H7 (cell line): ENCODE measurements at places on chromosomes 7 and 10.
A peak's percentile ranks its signal among the peaks of the same experiment; 100 is the strongest.

DNA sequence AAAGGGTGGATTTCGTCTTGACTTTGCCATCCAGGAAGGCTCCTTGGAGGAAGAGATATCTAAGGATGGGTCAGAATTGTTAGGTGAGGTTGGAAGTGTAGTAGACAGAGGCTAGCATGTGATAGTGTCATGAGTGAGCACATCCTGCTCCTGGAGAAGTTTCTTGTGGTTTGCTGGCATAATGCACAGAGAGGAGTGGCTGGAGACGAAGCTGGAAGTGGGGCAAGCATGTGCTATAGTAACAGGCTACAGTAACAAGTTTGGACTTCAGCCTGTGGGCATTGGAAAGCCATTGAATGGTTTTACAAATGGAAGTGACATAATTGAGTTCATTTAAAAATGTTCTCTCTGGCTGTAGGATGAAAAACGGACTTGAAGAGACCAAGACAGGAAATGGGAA is 175.6 kb upstream of the VWC2 start:
- no peak for DNase-seq

GRCh38 chr7:12765431-12766100 is 78.1 kb downstream of the ARL4A start:
- DNase-seq, result no peak

DNA sequence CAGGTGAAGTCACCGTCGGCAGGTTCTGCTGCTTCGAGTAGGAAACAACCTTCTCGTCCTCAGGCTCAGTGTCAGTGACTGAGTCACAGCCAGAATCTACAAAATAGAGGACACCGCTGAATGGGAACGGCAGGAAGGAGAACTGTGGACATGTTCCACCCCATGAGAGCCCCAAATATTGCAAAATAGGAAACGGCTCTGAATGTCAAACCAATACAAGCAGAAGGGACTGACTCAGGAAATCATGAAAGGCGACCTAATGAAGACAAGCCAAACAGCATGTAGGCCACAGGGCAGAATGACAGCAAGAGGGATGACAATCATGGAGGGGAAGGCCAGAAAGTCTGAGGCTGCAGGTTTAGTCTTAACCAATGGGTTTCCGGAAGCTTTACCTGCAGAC is 63.5 kb downstream of the PIK3AP1 start:
- DNase-seq, result no peak

DNA sequence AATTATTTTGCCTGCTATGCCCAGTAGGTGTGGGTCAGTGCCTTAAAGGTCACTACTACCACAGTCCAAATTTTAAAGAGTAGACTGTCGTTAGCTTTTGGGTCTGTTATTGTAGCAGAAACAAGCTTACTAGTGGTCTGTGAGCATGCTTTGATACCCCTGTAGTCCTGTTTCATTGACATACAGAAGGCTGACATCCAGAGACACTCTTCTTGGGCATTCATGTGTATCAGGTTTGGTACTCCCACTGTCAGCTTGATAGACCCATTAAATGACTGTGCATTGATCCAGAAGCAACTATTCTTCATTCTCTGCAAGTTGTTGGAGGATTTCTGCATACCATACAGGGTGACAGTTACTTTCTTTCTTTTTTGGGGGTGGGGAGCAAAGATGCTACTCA is 884.4 kb upstream of the CELF2 start:
- DNase-seq, result no peak

- DNase-seq, result no peak
Measured at GRCh38 chr10:131464789-131465188, 153.3 kb upstream of the TCERG1L start.

DNA sequence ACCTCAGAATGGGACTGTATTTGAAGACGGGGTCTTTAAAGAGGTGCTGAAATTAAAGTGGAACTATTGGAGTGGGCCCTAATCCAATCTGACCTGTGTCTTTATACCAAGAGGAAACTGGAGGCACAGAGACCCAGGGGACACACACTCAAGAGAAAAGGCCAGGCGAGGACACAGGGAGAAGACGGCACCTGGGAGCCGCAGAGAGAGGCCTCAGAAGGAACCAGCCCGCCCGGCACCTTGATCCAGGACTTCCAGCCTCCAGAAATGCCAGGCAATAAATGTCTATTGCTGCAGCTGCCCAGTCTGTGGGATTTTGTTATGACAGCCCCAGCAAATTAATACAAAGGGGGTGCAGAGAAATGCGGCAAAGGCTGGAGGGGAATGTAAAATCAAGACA is 10.5 kb downstream of the CARD11 start:
- no peak for DNase-seq

DNA sequence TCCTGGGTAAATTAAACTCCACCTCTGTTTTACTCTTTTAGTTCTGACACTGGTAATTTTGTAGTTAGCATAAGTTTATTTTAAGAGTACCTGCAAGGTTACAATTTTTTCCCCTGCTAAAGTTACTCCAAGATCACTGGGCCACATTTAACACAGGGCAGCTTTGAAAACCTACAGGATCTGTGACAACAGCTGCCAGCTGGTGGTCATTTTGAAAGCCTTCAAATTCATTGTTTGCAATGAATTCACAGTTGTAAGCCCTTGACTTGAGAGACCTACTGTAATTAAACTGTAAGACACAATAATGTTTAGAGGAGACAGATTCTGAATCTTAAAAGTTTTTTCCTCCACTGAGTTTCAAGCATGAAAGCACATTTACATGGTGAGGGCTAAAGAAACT is 129.6 kb downstream of the CNOT4 start:
- DNase-seq, result peak; percentile 20

GRCh38 chr10:47050618-47051455 is 139.6 kb downstream of the PTPN20 start:
- peak; percentile 51 for DNase-seq

DNA sequence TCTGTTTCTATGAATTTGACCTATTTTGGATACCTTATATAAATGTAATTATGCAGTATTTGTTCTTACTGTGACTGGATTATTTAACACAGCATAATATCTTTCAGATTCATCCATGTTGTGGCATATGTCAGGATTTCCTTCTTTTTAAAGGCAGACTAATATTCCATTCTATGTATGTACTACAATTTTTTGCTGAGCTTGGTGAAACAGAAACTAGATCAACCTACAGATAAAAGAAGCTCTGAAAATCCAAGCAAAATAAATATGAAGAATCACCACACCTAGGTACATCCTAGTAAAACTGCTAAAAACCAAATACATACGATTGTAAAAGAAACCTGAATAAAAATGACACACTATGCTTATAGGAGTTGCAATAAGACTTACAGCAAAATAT is 300.5 kb downstream of the HTR7 start:
- no peak for DNase-seq

- DNase-seq, result no peak
Measured at GRCh38 chr10:98212196-98212595, 55.8 kb downstream of the LOXL4 start.

- no peak for DNase-seq
Measured at GRCh38 chr10:112792487-112793201, 157.4 kb upstream of the TCF7L2 start.

GRCh38 chr7:15829691-15830090 is 143.2 kb upstream of the MEOX2 start:
- DNase-seq, result no peak

GRCh38 chr10:102452672-102453340 is 1.5 kb upstream of the C10orf95 start:
- no peak for DNase-seq

DNA sequence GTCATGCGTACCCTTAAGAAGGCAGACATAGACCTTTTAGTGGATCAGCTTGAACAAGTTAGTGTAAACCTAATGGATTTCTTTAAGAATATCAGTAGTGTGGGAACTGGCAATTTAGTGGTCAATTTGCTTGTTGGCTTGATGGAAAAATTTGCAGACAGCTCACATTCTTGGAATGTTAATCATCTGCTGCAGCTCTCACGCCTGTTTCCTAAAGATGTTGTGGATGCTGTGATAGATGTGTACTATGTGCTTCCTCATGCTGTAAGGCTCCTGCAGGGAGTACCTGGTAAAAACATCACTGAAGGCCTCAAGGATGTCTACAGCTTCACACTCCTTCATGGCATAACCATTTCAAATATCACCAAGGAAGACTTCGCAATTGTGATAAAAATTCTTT is 103.4 kb downstream of the ABCA13 start:
- DNase-seq, result no peak

- peak; percentile 86 for DNase-seq
Measured at GRCh38 chr10:74825371-74826141, 844 bp upstream of the KAT6B start.

GRCh38 chr10:95397747-95398146 is 106.9 kb upstream of the PDLIM1 start:
- DNase-seq, result no peak

DNA sequence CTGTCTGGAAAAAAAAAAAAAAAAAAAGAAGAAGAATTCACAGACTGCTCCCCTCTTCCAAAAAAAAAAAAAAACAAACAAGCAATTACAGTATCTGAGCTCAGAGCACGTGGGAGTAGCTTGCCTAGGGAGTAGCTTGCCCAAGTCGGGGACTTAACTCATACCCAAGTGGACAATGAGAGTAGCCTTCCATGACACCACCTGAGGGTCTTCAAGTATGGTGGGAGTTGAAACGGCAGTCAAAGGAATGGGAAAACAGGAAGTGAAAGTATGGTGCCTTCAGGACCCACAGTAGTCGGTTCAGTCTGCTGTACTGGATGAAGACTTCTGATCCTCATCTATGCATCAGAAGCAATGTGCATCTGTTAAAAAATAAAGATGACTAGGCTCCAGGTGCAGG is 10.6 kb downstream of the VOPP1 start:
- DNase-seq, result no peak

GRCh38 chr10:124259139-124259825 is 159.4 kb downstream of the OAT start:
- no peak for DNase-seq

- peak; percentile 70 for DNase-seq
Measured at GRCh38 chr7:137903382-137904169, 56.8 kb upstream of the DGKI start.

DNA sequence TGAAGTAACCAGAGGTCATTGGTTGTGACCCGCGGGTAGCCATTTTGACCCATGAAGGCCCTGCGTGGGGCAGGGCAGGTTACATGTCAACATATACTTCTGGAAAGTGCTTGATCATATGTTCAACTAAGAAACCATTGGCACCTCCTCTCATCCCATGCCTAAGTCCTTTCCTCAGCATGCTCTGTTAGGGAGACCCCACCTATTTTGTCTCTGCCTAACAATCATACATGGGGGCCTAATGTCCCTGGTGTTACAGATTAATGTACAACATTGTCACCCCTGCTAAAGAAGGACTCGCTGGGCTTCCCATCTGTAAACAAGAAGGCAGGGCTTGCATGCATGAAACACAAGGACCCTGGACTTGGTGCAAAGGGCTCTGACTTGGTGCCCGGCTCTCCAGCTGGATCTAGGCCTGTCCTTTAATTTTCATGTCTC is 133.7 kb upstream of the TNS3 start:
- DNase-seq, result no peak

DNA sequence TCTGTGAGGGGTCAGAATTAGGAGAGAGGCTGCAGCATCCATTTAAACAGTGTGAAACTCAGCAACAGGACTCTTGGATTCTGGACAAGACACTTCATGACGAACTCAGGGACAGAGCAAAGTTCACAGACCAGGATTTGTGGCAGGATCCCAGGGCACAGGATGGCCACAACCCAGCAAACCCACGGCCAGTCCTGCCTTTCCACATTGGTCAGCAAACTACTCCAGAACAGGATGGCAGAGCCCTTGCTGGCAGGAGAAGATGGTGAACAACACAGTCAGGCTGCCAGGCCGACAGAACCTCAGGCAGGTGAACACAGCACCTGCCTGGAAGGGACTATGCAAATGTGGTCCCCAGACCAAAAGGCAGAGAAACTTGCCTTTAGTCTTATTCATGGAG is 34.4 kb downstream of the VSTM4 start:
- DNase-seq, result no peak

DNA sequence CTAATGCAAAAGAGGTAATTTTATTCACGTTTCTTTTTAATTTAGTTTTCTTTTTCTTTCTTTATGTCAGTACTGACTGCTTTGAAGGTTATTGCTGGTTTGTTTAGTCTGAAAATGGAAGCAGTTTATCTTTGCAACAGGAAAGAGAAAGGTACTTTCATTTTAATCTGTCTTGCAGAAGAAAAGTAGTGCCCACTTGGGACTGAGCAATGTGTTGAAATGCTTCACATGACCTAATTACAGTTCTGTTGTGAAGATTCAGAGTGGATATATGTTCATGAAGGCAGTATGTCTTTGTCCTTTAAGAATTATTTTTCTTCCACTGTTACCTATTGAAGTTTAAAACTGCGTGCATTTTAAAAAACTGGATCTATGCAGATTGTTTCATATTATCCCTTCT is 80.1 kb downstream of the ANKIB1 start:
- DNase-seq, result no peak

DNA sequence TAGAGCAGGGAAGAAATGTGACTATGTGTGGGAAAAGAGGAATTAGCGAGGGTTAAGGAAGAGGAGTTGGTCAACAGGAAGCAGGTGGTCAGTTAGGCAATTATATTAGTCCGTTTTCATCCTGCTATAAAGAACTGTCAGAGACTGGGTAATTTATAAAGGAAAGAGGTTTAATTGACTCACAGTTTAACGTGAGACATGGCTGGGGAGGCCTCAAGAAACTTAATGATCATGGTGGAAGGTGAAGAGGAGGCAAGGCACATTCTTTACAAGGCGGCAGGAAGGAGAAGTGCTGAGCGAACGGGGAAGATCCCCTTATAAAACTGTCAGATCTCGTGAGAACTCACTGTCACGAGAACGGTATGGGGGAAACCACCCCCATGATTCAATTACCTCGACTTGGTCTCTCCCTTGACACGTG is 35.0 kb downstream of the RAMP3 start:
- no peak for DNase-seq

DNA sequence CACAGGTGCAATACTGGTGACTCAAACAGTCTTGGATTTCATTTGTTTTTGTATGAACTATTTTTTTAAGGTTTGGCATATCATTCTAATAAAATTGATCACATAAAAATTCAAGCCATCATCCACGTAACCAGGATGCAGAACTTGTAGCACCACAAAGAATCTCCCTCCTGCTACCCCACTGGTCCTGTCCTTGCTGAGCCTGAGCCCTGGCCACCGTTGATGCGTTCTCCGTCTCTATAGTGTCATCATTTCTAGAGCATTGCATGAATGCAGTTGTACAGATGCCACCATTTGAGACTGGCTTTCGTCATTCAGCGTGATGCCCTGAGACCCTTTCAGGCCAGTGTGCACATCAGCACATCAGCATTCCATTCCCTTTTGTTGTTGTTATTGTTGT is 273.5 kb downstream of the TCERG1L start:
- no peak for DNase-seq

DNA sequence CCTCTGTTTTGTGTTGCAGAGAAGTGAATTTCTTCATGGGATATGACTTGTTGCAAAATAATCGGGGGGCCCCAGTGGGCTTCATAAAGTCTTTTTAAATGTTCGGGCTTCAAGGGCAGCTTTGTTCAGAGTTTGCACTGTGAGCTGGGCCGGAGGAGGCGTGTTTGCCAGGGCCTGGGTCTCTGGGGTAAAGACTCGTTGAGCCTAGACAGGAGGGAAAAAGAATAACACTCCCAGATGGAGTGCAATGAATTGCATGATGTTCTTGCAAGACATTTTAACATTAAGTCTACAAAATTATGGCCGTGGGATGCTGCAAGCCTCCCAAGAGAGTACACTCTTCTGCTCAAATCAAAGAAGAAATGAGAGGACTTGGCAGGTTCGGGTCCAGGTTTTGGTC is 23.6 kb downstream of the BMPER start:
- no peak for DNase-seq
